ENCODE measurements at places on chromosomes 11 and 22. TPM values are rescaled to one million over a fixed set of nuclear protein-coding genes. Genes with fewer than 3 reads are reported as not detected.

Gene CREBZF
- 44.9 TPM for total RNA-seq

Gene DEFB131B
- total RNA-seq, result not detected

Gene FAM89B
- 11.8 TPM for total RNA-seq

Gene CPT1B
- total RNA-seq, result 3.6 TPM
